ENCODE measurements at places on chromosomes 2 and 18. TPM values are rescaled to one million over a fixed set of nuclear protein-coding genes. Genes with fewer than 3 reads are reported as not detected.

Gene LRRTM4
- not detected for total RNA-seq

Gene RASGRP3
- total RNA-seq, result 0.25 TPM

- no peak for DNase-seq
Measured at GRCh38 chr18:3177902-3178687, 41.7 kb downstream of the MYOM1 start.

GRCh38 chr2:58313926-58314325 lies 72.8 kb upstream of the FANCL start:
- DNase-seq, result peak; percentile 0

Gene R3HDM1
- total RNA-seq, result 38.4 TPM

Gene SLC4A3
- total RNA-seq, result 17.1 TPM

DNA sequence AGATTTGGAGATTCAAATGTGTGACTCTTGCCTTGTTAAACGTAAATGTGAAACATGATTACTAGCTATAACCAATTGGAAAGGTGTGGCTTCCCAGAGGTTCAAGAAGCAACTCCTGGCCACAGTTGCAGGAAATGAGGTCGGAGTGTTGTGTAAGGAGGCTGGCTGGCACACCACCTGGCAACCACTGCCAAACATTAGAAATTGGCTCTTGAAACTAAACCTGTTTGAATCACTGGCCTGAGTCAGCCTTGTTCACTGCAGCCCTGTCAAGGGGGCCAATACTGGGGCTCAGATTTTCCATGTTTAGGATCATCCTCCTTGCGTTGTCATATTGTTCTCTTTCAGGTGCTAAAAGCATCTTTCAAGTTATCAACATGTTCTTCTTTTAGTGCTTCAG lies 206.3 kb downstream of the ARL6IP6 start:
- peak; percentile 56 for DNase-seq

DNA sequence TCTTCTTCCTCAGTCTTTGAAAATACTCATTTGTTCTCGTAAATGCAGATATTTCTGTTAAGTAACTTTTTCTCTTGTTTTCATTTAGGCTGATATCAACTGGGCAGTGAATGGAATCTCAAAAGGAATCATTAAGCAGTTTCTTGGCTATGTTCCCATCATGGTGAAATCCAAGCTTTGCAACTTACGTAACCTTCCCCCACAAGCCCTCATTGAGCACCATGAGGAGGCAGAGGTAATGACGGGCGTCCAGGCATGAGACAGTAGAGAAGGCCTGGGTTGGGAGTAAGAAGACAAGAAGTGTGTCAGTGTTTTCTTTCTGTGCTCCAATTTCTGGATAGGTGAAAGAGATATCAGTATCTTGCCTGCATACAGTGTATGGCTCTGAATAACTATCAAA lies 5.1 kb downstream of the POLR1B start:
- no peak for DNase-seq

GRCh38 chr18:74524097-74524496 lies 10.2 kb upstream of the CNDP1 start:
- DNase-seq, result no peak

DNA sequence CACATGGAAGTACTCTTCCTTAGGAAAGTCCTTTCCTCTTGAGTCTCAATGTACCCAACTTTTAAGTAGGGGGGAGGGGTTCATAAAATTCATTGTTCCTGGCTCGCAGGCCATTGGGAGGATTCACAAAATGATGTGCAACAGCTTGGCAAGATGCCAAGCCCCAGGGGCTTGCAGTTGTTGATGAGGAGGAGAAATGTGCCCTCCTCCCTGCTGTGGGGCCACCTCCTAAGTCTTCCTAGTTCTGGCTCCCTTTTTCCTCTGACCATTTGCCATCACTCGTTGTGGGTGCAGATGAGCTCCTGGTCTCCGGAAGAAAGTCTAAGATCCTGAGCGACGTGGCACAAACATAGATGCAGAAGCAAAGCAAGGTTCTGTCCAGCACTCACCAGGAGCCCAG lies 435.4 kb downstream of the EIPR1 start:
- DNase-seq, result no peak

DNA sequence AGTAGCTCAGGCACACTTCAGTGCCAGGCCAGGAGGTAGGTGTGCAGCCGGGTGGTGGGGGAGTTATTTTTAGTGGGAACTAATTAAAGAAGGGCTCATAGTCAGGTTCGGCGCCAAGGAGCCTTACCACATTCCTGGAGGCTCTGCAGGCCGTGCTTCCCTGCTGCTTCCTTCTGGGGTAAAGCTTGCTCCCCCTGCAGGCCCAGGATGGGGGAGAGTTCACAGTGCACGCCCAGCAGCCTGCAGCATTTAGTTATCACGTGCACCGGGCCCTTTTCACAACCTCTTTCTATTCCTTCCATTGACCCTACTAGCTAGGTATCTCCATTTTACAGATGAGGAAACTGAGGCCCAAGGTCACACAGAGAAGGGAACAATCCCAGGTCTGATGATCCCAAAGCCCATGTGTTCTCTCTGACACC lies 2.5 kb downstream of the KCNF1 start:
- DNase-seq, result no peak

DNA sequence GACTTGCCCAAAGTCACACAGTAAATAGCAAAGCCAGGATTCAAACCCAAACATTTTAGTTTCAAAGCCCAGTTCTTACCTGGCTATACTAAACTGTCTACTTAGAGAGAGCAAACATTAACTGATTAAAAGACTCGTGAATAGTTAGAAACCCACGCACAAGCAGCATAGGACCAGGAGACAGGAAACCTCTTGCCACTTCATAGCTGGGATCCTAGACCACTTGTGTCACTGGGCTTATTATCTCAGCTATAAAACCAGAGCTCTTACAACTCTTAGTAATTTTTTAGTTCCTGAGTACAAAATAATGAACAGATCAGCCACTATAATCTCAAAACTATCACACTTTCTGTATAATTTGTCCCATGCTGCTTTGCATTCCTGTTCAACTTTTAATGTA lies 2.4 kb upstream of the AAK1 start:
- DNase-seq, result no peak

Gene RUFY4
- not detected for total RNA-seq

Gene KHK
- 2.4 TPM for total RNA-seq

- DNase-seq, result no peak
Measured at GRCh38 chr2:181185421-181185820, 205.0 kb downstream of the UBE2E3 start.

Gene TWIST2
- total RNA-seq, result 24.1 TPM
